ENCODE measurements at places on chromosomes 6 and 20.

GRCh38 chr6:79614326-79615305 lies 16.5 kb upstream of the SH3BGRL2 start:
- no peak for DNase-seq

DNA sequence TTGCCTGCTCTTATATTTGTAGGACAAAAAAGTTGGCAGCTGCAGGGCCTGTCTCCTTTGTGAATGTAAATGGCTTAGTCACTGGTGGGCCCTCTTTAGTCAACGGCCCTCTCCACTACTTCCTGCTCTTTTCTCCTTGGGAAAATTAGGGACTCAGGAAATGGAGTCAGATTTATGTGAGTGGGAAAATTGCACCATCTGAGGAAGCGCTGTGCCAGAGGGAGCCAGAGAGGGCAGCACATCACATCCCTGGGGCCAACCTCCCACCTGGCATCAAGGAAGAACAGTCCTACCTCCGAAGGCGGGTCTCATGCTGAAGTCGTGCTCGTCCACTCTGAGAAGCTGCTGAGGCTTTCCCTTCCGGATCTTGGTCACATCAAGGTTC lies 15.6 kb downstream of the GABRR2 start:
- no peak for DNase-seq

DNA sequence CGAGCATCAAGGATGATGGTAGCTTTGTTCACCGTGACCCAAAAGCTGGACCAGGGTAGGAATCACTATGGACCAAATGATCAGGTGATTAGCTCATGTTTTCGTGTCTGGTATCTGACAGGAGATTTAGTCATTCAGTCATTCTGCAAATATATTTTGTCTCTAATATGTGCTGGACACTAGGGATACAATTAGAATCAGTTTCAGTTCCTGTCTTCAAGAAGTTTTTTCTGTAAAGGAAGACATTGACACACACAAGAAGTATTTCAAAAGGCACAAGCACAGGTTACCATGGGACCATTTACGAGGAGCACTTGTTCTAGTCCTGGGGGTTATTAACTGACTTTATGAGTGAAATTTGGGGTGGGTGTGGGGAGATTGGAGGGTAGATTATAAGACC lies 244.9 kb downstream of the HIVEP2 start:
- no peak for DNase-seq

DNA sequence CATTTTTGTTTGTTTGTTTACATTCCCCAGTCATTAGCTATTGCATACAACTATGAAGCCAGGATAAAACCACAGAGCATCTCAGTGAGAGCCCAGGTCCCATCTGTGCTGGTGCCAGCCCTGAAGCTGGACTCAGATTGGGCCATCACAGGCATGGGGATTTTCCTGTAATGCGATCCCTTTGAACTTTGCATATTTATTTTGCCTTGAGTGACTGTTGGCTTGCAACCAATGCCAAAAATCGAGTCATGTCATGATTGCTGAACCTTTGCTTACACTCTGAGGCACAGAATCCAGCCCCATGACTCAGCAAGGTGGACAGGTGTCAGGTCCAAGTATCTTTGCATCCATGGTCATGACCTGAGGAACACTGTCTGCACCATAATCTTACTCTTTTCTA lies 46.2 kb upstream of the GGTLC1 start:
- DNase-seq: no peak

DNA sequence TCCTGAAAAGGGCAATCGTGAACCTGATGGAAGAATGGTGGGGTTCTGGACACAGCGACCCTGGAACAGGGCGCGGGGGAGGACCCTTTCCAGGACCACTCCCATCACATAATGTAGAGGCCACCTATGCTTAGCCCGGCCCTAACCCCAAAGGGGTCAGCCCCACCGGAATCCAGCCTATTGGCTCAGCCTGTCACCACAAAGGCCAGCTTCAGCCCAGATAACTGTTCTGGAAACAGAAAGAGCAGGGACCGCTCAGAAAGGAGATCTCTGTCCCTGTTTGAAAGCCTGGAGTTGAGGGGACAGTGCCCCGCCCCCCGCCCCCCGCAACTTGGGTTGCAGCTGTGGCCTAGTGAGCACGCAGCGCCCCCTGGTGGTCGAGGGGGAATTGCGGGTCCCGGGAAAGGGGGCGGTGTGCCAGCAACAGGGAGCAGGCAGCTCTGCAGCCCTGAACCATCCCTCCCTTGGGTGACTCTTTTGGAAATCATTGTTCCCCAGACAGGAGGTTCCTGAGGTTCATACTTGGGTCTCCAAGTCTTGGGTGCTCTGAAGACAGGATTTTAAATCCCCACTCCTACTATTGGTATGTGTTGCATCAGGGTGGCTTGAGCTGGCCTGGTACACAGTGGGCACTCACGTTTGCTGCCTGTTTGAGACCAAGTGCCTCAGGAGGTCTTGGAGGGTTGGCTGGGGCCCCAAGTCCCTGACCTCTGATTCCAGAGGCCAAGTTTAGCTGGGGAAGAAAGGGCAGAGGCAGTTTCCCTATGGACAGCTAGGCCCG lies 1.5 kb downstream of the SIGLEC1 start:
- no peak for DNase-seq

DNA sequence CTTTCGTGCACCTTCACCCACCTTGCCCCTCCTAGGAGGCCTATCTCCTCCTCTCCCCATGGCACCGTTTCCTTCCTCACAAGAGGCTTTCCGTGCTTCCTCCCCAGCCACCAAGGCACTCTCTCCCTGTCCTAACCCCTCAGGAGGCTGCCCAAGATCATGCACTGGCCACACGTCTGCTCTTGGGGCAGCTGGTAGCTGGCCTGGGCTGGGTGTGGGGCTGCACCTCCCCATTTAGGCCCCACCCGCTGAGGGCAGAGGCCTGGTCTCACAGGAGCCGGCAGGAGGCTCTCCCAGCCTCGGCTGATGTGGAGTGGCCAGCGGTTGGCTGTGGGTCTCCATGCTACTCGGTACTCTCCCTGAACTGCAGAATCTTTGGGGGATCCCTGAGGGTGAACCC lies 13.6 kb downstream of the NOL4L start:
- DNase-seq: no peak

Measured in NCI-H1436 treated with DMSO at 0.1 percent for 48 hours (cell line).